ENCODE measurements at places on chromosomes 16 and 17.

DNA sequence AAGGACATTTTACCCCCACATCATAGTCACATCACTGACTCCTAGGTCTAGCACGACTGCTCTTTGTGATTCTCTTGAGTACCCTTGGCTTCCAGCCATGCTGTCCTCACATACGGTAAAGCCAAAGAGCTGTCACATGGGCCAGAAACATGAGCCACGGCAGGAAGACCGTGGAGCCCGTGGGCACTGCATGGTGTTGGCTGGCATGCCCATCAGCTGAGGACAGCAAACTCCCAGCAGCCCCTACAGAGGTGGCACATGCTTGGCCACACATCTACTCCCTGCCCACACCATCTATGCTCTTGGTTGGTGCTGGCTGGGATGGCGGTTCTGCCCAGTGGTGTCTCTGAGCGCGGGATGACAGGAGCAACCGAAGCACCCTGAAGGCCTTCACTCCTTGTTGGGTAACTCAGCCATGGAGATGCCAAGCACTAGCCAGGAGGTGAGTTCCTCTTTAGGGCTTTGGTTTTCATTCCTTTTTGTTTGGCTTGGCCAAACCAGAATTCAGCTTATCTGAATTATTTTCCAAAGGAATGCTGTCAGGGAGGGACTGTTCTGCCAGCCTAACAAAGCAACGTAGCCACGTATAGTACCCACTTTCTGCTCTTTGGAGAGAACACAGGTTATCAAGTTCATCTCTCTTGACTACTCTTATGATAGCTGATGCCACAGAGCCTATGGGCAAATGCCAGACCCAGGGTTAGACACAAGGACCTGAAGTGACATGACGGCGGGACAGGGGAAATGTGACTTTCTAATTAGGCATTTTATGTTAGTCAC is 10.0 kb downstream of the TNFAIP1 start:
- no peak for DNase-seq

- no peak for DNase-seq
Observed at GRCh38 chr16:4775005-4775404, 8.0 kb upstream of the ZNF500 start.

GRCh38 chr16:31402687-31403086 is 9.6 kb downstream of the ITGAD start:
- peak; percentile 17 for DNase-seq

GRCh38 chr17:41377546-41377945 is 4.6 kb downstream of the KRT34 start:
- no peak for DNase-seq

DNA sequence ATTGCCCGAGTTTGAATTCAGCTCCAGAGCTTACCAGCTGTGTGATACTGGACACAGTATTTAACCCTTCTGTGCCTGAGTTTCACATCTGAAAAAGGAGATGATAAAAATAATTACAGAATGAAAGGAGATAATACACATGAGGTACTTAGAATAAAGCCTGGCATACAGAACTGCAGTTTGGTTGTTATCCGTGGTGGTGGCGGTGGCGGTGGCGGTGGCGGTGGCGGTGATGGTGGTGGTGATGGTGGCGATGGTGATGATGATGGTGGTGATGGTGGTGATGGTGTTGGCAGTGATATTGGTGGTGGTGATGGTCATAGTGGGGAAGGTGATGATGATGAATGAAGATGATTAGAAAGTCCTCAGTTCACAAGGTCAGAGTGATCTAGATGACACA is 57.2 kb downstream of the ABCC1 start:
- DNase-seq = no peak

- DNase-seq = no peak
Observed at GRCh38 chr17:49969134-49969759, at the start of gene DLX4. Gene DLX4 (plus strand): TSS chr17:49969190. CDS start chr17:49969469, 279 bp downstream.

- no peak for DNase-seq
Observed at GRCh38 chr16:58032710-58033293, 7.2 kb downstream of the MMP15 start.

DNA sequence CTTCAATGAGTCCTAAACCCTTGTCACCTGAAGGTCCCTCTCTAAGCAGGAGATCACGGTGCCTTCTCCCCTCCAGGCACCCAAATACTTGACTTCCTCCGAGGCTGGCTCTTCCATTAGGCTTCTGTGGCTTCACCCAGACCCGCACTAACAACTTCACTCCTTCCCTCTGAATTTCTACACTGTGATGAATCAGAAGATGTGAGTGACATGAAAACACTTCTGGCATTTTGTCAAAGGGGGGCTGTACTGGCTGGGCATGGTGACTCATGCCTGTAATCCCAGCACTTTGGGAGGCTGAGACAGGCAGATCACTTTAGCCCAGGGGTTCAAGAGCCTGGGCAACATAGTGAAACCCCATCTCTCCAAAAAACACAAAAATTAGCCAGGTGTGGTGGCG is 72.6 kb upstream of the CNEP1R1 start:
- DNase-seq = no peak

- no peak for DNase-seq
Observed at GRCh38 chr16:20388854-20389253, 15.7 kb downstream of the PDILT start.

DNA sequence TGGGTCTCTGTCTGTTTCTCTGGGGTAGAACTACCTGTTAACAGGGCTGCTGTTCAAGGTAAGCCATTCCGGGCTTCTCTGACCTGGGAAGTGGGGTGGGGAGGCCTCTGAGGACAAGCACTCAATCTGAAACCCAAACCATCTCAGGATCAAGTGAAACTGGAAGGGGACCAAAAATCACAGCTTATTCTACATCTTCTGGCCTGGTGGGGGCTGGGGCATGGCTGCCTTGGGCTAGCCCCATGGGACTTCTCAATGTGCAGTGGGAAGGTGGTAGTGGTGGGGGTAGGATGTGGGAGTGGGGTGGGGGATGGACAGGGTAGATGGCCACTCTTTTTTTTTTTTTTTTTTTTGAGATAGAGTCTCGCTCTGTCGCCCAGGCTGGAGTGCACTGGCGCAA is 5.5 kb downstream of the FLOT2 start:
- DNase-seq = no peak

DNA sequence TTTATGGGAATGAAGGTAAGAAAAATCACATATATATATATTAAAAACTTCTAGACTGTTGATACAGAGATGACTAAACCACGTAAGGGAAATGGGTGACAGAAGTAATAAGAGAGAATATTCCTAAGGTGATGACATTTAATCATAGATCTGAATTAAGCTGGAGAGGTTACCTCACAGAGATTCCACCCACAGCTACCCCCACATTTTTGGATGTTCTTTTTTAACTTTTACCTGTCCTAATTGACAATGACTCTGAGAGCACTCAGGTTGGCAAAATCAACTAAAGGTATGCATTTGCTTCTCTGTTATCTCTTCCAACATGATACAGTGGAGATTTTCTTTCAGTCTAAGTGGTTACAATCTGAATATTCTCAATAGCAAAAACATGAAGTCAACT is 1280.6 kb downstream of the CDH11 start:
- no peak for DNase-seq

DNA sequence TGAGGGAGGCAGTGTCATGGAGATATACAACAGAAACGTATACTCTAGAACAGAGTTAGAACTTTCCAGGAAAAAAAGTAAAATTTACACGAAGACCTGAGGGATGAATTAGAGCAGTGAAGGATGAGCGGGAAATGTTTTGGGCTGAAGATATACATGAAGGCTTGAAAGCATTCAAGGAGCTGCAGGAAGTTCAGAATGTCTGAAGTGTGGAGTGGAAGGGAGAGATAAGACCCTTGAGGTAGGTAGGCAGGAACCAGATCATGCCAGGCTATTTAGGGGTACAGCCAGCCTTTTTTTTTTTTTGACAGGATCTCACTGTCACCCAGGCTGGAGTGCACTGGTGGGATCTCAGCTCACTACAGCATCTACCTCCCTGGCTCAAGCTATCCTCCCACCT is 3.2 kb upstream of the NLK start:
- no peak for DNase-seq

DNA sequence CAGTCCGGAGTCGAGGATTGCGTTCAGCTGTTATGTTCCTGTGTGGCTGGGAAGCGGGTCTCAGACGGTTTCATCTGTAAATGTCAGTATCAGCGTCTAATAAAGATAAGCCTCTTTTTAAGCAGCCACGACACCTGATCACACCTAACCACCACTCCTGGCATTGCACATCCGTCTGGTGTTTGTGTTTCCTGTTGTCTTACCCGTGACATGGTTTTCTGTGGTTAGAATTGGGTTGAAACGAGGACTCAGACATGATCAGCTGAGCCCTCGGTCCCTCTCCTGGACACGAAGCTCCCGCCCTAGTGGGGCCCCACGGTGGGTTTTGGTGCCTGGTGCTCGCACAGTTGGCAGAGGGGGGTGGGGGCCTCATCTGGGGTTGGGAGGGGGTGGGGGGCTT is 18.3 kb downstream of the CPNE7 start:
- DNase-seq = no peak

GRCh38 chr16:54628796-54629625 is 301.7 kb upstream of the IRX5 start:
- DNase-seq = no peak

- no peak for DNase-seq
Observed at GRCh38 chr16:6309271-6309670, 1023.4 kb upstream of the RBFOX1 start.

GRCh38 chr16:496097-496886 is 31.2 kb upstream of the CAPN15 start:
- DNase-seq = no peak

DNA sequence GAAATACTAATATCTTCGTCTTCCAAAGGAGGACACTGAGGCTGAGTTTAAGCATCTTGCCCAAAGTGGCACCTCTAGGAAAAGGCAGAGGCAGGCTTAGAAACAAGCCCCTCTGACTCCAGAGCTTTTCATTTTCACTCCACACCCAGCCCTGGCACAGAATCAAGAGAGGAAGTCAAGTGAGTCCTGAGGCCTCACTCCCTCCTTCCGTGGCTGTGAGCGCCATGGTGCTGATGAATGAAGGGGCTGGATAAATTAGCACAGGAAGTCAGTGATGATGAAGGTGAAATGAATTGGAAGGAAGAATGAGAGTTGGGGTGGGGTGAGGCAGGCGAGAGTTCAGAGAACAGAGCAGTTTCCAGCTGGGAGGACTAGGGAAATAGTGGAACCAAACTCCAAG is 179.3 kb downstream of the TMEM132E start:
- no peak for DNase-seq

GRCh38 chr16:55557186-55557585 is 9.3 kb upstream of the CAPNS2 start:
- no peak for DNase-seq

GRCh38 chr16:53597776-53598175 is 94.8 kb upstream of the AKTIP start:
- DNase-seq = no peak

DNA sequence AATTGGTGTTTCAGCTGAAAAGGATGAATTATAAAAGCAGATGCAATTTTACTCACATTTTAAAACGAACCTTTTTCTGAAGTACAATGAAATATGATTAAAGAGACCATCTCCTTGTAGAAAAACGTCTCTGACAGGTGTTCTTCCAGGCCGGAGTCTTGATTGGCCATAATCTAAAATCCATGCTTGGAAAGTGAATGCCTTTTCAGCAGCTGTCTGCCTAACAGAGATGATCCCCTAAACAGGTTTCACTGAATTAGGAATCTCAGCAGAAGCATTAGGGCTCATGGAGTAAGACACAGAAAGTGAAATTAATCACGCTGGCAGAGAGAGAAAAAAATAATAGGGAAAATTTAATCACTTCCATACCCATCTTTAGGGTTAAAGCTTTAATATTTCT is 39.3 kb upstream of the IRX5 start:
- DNase-seq = no peak

DNA sequence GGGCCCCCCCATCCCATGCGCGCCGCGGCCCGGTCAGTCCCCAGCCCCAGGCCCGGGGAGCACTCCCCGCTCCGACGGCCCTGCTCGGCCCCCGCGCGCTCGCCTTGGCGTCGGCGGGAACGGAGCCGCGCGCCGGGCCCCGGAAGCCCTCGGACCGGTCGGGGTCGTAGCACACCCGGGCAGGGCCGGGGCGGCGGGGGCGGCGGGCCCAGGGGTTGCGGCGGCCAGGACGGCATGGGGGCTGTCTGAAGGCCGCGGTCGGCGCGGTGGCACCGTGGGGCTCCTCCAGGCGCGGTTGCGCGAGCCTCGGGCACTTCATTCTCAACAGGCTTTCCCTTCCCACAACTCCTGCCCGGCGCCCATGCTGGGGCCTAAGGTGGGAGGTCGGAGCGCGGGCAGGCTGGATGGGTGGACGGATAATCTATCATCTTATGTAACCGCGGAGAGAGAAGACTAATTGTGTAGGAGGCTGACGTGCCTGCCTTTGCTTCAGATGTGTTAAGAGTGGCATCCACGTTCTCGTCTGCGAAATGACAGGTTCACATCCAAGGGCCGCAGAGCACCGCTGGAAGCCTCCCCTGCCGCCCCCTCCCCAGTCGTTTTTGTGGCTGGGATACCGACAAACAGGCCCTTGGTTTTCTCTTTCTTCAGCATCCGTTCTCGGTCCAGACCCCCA is 708 bp downstream of the BAIAP2 start:
- peak; percentile 44 for DNase-seq

- no peak for DNase-seq
Observed at GRCh38 chr16:3143598-3144320, 8.9 kb downstream of the ZNF213 start.

DNA sequence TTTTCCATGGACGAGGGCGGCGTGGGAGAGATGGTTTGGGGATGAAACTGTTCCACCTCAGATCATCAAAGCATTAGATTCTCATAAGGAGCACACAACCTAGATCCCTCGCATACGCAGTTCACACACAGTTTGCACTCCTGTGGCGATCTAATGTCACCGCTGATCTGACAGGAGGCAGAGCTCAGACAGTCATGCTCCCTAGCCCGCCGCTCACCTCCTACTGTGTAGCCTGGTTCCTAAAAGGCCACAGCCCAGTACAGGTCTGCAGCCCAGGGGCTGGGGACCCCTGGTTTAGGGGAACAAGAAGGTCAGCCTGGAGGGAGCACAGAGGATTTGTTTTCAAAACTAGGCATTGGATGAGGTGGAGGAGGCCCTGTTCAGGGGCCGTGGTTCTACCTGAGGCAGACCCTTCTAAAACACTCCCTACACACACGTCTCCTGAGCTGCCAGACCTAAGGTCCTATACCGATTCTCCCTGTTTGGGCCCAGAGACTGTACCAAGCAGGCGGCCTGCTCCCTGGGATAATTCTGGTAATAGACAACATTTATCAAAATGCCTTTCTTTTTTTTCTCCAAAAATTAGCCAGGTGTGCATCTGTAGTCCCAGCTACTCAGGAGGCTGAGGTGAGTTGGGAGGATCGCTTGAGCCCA is 38.6 kb downstream of the AXIN2 start:
- DNase-seq = no peak

- DNase-seq = no peak
Observed at GRCh38 chr16:8096211-8096610, 494.1 kb downstream of the TMEM114 start.

DNA sequence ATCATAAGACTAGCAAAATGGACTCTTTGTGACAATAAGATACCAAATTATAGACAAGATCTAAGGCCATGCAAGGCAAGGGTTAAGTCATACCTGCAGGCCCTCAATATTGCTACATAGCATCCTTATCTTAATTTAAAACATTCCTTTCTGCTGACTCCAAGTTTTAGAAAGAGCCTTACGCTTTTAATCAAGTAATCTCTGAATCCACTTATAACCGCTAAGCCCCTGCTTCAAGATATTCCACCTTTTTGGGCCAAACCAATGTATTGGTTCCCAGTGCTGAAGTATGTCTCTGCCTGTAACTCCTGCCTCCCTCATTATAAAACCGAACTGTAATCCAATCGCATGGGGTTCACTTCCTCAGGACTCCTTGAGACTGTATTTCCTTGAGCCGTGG is 255.4 kb downstream of the PHKB start:
- no peak for DNase-seq

All from HT-29 (cell line).